ENCODE measurements at places on chromosomes 13 and 19.

DNA sequence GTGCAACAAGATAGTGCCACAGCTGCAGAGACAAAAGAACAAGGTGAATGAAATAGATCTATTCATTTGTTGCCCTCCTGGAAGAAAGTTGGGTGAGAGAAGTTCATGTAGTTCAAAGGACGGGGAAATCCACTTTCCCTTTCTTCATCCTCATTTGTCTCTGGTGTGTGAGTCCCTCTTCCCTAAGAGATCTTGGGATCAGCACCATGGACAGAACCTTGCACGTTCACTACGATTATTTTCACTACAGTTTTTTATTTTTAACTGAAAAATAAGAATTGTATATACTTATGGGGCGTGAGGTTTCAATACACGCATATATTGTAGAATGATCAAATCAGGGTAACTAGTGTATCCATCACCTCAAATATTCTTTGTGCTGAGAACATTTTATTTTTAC is 29.2 kb downstream of the NLRP5 start:
- no peak for DNase-seq

- DNase-seq, result no peak
These were observed 36.7 kb upstream of the LPAR6 start for GRCh38 chr13:48449656-48450055.

- DNase-seq, result no peak
These were observed 37.8 kb upstream of the SLC7A10 start for GRCh38 chr19:33263325-33264023.

- no peak for DNase-seq
These were observed 77.3 kb downstream of the DHRS12 start for GRCh38 chr13:51726446-51727193.

- no peak for DNase-seq
These were observed 460.0 kb downstream of the FOXO1 start for GRCh38 chr13:40206241-40207000.

GRCh38 chr13:114044486-114044885 is 70.6 kb upstream of the C13orf46 start:
- DNase-seq, result no peak

- DNase-seq, result peak; percentile 18
These were observed 51.0 kb downstream of the LYL1 start for GRCh38 chr19:13051557-13052165.

- no peak for DNase-seq
These were observed 26.9 kb downstream of the SIPA1L3 start for GRCh38 chr19:37933937-37934358.

GRCh38 chr19:56476651-56477428 is at the start of gene ZNF667:
Gene ZNF667 (minus strand): TSS chr19:56477345. CDS start chr19:56462370, 14,975 bp downstream.
- DNase-seq, result no peak

- no peak for DNase-seq
These were observed 27.4 kb downstream of the TFDP1 start for GRCh38 chr13:113611996-113612395.

GRCh38 chr13:75285310-75285709 is 196.7 kb downstream of the TBC1D4 start:
- DNase-seq, result no peak

- DNase-seq, result no peak
These were observed 470.8 kb downstream of the FGF9 start for GRCh38 chr13:22141716-22142115.

DNA sequence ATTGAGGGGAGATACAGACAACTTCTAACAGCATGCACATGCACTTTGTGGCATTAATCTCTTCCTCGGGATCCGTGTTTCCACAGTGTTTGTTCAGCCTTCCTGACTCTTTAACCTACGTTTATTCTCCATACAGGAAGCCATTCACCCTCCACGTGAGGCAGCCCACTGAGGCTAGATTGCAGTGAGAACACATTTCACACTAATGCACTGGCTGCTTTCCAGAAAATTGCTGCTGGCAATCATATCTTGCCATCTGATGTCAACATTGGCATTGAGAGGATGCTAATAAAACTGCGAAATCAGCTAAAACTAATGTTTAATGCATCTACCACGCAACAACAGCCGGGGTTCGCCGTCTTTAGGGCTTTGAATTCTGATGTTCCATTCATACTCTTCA is 30.0 kb downstream of the DCLK1 start:
- peak; percentile 53 for DNase-seq

DNA sequence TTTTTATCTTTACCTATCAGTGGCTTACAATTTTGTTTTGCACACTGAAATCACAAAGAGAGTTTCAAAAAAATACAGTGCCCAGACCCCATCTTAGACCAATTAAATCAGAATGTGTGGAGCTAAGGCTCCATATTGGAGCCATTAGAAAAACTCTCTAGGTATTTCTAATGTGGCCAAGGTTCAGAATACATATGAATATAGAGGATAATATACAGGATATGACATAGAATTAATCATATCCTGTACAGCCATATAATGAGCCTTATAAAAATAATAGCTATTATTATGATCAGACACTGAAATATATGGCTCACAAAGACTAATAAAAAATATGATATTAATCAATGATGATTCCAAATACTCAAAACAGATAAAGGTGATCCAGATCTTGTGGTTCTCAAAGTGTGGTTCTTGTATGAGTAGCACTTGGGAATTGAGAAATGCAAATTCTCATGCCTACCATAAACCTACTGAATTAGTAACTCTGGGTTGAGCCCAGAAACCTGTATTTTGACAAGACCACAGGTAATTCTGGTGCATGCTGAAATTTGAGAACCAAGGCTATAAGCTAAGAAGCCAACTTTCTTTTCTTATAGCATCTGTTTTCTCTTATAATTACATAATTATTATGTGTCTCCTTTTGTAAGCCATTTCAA is 408.0 kb downstream of the DIAPH3 start:
- DNase-seq, result no peak

GRCh38 chr13:20431080-20431479 is 94.6 kb downstream of the CRYL1 start:
- DNase-seq, result no peak

Measured in NCI-H345 (cell line).